ENCODE measurements at places on chromosomes 7 and 10.
A peak's percentile ranks its signal among the peaks of the same experiment; 100 is the strongest.

DNA sequence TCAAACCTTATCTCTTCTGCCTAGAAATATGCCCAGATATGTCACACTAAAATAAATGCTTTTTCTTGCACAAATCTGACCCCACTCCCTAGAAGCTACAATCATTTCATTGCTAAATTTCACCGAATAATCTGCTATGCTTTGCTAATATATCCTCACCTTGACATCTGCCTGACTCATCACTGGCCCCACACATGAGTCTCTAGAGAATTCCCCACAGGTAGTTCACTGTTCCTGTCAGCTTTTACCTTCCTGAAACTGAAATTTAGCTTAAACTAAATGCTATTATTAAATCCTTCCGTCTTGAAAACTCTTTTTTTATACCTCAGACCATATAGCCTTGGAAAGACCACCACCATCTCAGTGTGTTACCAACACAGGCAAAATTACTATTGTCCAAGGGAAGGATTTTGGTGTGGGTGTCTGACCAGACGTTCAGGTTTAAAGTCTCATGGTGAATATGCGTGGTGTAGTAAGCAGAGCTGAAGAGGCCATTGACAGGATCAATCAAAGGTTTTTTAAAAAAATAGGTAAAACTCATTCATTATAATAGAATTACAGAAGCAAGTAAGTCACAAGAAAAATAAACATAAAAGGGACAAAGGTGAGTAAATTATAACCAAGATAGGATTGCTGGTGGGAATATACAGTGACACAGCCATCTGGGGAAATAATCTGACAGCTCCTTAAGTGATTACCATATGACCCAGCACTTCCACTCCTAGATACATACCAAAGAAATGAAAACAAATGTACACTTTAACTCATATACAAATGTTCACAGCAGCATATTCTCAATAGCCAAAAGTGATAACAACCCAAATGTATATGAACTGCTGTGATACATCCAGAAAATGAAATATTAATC lies 173.5 kb downstream of the KMT2E start:
- no peak for DNase-seq

- peak; percentile 49 for DNase-seq
These were observed 722 bp downstream of the UPF2 start for GRCh38 chr10:12041766-12042408.

DNA sequence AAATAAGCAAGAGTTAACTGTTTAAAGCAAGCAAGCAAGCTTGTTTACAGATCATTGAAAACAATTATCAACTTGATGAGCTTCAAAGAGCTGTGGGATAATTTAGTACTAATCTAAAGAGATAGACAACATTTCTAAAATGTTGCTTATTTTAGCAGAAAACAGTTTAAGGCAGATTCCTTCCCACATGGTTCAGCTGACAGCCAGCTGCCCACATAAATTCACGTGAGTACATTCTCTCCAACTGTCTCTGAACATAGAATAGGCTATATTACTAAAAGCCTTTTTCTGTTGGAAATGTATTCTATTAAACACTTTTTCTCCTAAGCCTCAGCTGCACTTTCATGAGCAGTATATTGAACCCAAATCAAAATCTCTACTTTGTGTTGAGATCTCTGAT lies 174.1 kb downstream of the LRRN3 start:
- DNase-seq = no peak

- DNase-seq = peak; percentile 57
These were observed 4.4 kb downstream of the WDR91 start for GRCh38 chr7:135206941-135207391.

DNA sequence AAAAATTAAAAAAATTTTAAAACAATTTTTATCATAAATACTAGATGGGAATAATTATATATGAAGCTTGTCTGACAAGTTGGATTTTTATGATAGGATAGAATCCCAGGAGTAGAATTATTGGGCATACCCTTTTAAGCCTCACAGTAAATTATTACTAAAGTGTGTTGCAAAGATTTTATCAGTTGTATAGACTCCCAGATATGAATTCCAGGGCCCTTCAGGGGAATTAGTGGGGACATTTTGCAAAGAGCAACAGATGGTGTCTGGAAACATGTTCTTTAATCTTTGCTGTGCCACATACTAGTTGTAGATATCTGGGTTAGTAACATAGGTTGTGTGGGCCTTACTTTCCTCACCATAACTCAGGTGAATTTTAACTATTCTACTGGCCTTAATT lies 28.7 kb downstream of the ZEB1 start:
- DNase-seq = no peak

- DNase-seq = no peak
These were observed 13.6 kb downstream of the ATXN7L1 start for GRCh38 chr7:105862770-105863169.

- DNase-seq = no peak
These were observed 46.6 kb downstream of the MINPP1 start for GRCh38 chr10:87551326-87551725.

GRCh38 chr7:122691569-122692235 lies 7.2 kb downstream of the RNF133 start:
- DNase-seq = no peak

DNA sequence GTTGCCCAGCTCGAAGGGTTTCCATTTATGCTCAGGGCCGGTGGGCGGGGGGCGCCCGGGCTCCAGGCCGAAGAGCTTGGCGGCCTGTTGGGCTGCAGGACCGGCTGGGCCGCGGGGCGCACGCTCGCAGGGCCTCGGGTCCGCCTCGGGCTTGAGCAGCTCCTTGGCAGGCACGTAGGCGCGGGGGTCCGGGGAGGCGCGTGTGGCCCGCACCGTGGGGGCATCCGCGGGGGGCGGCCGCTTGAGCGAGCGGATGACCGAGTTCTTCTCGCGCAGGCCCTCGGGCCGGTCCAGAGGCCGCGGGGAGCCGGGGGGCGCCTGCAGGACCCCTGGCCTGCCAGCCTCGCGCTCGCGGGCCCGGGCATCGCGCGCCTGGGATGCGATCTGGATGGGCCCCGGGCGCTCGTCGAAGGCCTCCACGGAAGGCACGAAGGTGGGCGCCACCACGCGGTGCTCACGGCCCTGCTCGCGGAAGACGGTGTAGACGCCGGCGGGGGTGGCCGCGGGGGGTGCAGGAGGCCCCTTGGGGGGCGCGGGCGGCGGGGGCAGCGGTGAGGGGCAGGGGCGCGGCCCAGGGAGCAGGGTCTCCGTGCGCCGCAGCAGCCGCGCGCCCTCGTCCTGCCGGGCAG lies 35.2 kb downstream of the TNRC18 start:
- DNase-seq = no peak

GRCh38 chr7:45026984-45027773 lies 27.2 kb downstream of the CCM2 start:
- peak; percentile 79 for DNase-seq

- no peak for DNase-seq
These were observed 56.6 kb upstream of the TRUB1 start for GRCh38 chr10:114881417-114881816.

- no peak for DNase-seq
These were observed 218.5 kb upstream of the STK17A start for GRCh38 chr7:43364391-43364790.

DNA sequence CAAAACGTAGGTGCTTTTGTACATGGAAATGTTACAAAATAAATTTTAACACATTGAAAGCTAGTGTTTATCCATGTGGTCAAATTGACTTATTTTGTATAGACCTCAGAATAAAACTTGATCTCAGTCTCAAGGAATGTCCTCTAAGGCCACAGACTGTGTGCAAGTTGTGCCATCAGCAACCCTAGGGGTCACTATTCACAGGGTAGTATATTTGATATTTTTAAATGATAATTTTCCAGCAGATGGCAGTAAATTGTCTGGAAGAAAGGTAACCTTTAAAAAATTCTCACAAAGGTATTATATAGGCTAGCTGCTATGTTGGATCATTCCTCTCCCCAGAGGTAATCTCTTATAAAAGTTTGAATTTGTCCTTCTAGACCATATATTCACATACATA lies 12.9 kb upstream of the SNX10 start:
- DNase-seq = peak; percentile 76

DNA sequence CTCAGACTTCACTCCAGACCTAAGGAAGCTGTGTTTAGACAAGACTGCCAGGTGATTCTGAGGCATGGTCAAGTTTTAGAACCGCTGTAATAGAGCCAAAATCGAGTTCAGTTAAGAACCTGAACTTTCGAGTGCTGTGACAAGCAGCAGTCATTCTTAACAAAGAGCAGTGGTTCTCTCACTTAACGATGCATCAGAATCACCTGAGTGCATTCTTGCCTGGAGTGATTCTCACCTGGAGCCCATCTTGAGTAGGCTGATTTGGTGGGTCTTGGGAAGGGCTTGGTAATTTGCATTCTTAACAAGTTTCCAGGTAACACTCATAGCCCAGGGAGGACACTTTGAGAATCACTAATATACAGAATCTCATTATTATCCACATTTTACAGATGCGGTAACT lies 44.7 kb downstream of the PLXNA4 start:
- no peak for DNase-seq

GRCh38 chr10:48193556-48193955 lies 80.9 kb downstream of the FRMPD2 start:
- no peak for DNase-seq

GRCh38 chr10:130607366-130607765 lies 471.2 kb downstream of the GLRX3 start:
- no peak for DNase-seq

DNA sequence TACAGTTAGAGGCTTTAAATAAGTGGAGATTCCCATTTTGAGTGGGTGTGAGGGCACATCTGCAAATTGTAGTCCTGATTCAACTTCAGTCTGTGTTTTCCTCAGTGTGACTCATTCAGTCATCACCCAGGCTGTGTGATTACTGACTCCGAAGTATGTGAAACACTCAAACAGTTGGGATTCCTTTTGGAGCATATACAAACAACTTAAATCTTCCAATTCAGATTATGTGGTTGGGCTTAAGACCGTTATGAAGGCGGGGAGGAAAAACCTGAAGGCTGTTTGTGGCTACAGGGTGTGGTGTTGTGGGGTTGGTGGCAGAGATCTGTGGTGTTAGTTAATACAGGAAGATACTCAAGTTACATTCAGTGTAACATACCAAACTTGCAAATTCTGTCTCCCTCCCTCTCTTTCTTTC lies 259.7 kb upstream of the FERD3L start:
- peak; percentile 95 for DNase-seq

DNA sequence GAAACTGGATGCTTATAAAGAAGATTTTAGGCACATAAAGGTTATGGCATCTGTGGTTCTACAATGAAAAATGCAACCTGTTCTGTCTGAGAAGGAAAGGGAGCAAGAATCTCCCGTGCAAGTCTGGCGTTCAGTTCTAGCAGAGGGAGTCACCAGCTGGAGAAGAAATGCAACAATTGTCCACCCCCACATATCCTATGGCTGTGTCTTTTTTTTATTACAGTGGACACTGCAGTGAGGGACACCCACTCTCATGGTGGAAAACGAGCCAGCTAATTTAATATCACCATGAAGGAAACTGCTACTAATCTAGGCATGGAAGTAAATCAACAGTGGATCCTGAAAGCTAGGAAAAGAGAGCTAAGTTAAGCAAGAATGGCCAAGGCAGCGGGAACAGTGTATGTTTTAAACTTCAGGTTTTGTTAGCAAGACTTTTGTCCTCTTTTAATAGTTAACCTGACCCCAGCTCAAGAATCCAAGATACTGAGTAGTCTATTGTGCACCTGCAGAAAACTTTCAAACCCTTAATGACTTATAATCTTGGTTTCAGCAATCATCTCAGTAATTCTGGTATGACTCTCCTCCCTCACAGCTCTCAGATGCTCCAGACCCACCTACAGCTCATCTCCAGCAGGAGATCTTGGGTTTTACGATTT lies 149.3 kb downstream of the FGFR2 start:
- no peak for DNase-seq
